ENCODE measurements at places on chromosomes 3 and 15.

DNA sequence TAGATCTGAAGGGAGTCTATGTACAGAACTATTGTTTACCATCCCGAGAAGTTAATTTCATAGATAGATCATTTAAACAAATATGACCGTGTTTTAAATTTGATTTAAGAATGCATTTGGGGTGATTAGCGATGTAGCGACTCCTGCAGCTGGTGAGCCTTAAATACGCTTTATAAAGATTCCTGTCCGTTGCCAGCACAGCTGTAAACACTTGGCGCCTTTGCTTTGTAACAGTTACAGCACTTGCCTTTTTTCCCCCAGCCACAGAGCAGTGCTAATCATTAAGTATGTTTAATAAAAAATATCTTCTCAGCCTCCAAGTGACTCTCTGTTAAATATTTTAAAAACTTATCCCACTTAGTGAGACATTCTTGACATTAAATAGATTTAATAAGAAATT is 333.8 kb downstream of the FEZF2 start:
- DNase-seq, result no peak

DNA sequence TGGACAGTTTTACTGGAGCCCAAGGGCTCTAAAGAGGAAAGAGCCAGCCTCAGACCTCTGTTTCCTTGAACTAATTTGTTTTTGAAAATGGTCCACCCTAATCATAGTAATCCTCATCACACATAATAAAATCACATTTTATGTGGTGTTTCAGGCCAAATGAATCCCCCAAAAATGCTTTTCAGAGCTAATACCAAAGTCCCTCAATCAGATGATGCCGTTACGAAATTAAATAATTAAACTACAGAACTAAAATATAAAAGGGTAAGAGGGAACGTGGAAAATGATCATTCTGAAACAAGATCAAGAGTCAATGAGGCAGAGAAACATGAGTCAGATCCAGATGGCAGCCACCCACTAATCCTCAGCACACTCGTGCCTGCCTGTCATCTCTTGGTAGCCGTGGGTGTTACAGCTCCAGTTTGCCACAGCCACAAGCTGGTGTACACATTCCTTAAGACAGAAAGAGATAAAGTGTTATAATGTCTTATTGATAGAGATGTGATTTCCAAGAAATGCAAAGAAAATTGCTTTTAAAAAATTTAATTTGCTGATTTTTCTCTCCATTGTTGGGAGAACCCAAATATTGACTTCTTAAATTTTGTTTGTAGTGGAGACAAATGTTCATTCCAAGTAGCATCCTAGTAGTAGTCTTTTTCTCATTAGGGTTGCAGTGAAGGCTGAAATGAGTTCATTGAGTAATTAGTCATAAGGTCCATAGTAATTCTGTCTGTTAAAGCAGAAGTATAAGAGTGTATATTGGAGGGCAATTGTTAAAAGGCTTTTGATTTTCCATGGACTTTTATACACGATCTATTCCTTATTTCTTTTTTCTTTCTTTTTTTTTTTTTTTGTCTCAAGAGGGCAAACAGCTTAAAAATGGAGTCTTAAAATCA is 104.2 kb downstream of the AGBL1 start:
- DNase-seq, result no peak

DNA sequence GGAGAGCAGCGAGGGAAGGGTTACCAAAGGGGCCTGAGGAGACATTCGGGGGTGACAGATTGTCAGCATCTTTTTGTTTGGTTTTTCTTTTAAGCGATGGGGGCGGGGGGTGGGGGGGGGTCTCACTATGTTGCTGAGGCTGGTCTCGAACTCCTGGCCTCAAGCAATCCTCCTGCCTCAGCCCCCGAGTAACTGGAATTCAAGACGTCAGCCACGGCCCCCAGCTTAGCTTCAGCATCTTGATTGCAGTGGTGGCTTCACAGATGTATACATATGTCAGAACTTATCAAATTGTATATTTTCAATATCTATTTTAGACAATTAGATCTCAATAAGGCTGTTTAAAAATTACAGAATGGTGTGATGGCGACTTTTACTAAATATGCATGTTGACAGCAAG is 30.9 kb downstream of the ZDHHC19 start:
- no peak for DNase-seq

DNA sequence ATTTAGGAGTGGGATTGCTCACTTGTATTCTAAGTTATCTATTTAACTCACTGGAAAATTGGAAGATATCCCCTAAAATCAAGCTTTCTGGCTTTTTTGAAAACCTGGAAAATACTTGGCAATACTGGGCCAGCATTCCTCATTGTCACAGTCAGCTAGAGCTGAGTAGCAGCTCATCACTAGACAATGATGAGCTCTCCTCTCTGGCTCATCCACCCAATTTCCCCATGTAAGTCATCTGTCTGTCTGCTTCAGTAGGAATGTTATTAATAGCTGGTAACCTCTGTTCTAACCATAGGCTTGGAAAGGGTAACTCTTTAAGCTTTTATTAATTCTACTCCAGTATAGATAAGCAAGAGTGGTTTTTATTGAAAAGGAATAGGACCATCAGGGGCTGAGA is 39.7 kb upstream of the PIK3R4 start:
- DNase-seq, result no peak

DNA sequence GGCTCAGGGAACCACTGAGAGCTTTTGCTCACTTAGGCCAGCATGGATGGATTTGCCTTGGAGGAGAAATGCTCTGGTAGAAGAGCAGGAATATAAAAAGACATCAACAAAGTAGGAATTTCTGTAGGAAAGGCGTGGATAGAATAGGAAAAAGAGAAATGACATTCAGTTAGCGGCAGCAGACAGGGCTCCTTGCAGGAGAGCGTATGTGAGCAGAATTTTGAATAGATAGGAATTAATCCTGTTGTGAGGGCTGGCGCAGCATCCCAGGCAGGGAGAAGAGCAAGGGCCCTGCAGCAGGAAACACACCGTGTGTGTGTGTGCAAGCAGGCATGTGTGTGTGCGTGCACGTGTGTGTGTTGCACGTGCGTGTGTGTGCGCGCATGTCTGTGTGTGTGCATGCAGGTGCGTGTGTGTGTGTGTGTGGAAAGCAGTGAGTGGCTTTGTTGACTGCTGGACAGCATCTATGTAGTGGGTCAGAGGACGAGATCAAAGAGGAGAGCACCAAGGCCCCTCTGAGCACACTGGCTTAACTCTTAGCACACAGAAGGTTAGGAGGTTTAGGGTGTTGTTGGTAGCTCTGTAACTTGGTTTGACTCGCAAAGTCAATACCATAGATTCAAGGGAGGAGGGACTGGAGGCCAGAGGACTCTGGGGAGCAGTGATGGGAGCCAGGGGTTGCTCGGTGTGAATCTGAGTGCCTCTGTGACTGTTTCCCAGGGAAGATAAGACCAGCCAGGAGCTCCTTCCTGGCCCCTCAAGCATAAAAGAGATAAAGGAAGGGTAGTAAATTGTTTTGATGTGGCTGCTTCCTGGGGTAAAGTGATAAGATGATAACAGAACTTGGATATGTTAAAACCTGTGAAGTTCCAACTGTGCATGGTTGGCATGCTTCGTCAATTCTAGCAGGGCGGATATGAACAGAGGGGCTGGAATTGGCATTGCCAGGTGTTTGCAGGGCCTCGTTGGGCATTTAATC is 639.5 kb downstream of the NR2F2 start:
- no peak for DNase-seq

DNA sequence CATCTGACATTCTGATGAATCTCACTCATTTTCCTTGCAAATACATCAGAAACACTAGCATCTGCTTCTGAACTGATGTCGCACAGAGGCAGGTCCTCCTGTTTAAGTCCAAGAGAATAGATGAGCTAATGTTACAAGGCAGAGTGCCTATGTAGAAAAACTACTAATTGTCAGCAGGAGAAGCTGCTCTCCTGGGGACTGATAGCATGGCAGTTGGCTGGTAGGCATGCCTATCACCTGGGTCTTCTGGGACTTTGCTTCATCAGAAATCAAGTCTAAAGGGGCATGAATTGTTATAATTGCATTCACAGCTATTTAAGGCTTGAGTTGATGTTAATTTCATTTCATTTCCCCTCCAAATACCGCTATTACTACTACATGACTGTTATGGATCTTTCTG is 457.2 kb downstream of the RAP2B start:
- DNase-seq, result no peak

GRCh38 chr3:55090746-55091145 is 162.9 kb upstream of the LRTM1 start:
- no peak for DNase-seq

DNA sequence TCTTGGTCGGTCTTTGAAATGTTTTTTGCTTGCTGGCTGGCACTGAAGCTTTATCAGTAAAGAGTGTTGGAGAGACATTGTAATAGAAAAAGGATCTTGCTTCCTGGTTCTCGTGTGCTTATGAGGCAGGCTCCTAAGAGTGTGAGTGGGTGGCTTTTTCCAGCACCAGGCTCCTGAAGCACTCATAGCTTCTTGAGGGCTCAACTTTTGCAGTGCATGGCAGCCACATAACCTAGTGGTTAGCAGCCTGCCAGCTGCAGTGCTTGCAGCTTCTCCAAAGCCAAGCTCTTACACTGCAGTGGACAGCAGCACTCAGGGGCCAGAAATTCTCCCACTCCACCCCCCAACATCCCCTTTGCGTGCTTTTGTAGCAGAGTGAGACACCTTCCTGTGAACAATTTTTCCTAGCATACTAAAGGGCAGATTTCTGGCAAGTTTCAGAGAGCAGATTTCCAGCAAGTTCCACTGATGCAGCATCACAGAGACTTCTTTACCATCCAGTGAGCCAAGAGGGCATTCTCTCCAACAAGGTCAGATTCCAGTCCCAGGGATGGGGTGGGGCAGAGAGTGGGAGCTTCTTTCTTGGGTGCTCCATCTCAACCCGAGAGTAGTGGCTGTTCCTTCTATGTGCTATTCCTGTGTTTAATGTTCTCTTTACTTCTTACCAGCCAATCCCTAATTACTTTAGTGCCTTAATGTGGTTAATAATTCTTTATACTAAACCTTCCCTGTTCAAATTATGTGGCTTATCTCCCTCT is 15.8 kb upstream of the ARHGEF26 start:
- DNase-seq, result no peak

- peak; percentile 30 for DNase-seq
Observed at GRCh38 chr3:94069194-94069813, 6.4 kb downstream of the NSUN3 start.

GRCh38 chr3:178480274-178480673 is 56.0 kb upstream of the KCNMB2 start:
- no peak for DNase-seq

DNA sequence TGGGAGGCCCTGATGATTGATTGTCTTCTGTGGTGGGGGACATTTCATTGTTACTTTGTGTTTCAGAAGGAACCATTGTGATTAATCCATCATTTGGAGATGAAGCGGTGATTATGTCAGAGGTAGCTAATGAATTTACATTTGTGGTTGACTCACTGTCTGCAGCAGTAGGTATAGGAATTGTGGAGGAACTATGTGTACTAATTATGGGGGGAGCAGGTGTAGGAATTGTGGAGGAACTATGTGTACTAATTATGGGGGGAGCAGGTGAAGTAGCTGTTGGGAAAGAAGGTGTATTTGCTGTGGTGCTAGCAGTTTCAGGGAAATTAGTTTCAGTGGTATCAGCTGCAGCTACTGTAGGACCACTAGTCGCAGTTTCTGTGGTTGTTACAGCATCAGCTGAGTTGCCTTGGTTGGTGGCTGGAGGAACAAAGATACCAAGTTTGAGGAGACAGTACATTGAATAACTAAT is 6.9 kb downstream of the MUC13 start:
- no peak for DNase-seq

GRCh38 chr3:123679712-123680386 is 95.0 kb upstream of the HACD2 start:
- no peak for DNase-seq

DNA sequence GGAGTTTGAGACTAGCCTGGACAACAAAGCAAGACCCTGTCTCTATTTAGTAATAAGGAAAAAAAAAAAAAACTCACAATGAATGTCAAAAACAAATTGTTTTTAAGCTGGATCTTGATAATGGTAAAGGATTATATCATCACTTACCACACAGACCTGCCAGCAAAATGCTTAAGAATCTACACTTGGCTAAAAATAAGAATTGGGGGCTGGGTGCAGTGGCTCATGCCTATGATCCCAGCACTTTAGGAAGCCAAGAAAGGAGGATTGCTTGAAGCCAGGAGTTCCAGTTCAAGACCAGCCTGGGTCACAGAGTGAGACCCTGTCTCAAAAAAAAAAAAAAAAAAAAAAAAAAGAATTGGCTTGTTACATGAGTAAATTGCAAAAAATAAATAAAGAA is 31.0 kb downstream of the ACAP2 start:
- DNase-seq, result no peak

- no peak for DNase-seq
Observed at GRCh38 chr3:189160519-189161309, 11.1 kb upstream of the TPRG1 start.

GRCh38 chr3:12630292-12630691 is 33.6 kb downstream of the RAF1 start:
- DNase-seq, result no peak

- no peak for DNase-seq
Observed at GRCh38 chr3:21750831-21751391, at the start of gene ZNF385D. ZNF385D (minus strand) TSS chr3:21751210; CDS start chr3:21750916, 294 bp downstream.

- DNase-seq, result no peak
Observed at GRCh38 chr15:70461992-70462391, 301.4 kb downstream of the UACA start.

DNA sequence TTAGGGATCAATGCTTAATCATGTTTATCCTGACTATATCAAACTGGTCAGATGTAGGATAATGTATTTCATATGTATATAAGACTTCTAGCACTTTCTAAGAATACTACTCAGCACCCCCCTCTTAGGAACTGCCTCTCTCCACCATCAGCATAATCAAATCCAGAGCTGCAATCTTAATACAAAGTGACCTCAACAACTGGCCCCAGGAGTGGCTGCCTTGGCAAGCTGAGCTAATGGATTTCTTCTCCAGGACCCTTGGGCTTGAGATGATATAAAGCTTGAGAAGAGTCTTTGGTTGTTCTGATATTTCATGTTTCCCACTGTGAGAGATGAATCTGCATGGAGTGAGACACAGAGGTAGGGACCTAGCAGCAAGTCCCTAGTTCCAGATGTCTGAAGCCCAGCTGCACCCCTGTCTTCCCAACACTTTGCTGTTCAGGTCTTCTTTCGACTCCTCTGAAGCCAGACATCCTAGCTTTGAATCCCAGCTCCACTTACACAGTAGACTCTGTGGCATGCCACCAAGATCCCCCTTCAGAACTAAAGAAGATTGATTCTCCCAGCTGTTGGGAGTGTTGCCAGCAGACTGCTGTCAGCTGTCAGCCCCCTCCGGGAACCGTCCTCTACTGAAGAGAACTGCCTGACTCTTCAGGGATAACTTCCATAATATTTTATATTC is 309.3 kb upstream of the UBE2E2 start:
- no peak for DNase-seq

GRCh38 chr3:36434687-36435426 is 54.6 kb downstream of the STAC start:
- DNase-seq, result no peak

GRCh38 chr3:67349551-67350174 is 304.7 kb downstream of the SUCLG2 start:
- DNase-seq, result no peak

GRCh38 chr3:88112289-88112688 is 37.5 kb upstream of the C3orf38 start:
- no peak for DNase-seq

DNA sequence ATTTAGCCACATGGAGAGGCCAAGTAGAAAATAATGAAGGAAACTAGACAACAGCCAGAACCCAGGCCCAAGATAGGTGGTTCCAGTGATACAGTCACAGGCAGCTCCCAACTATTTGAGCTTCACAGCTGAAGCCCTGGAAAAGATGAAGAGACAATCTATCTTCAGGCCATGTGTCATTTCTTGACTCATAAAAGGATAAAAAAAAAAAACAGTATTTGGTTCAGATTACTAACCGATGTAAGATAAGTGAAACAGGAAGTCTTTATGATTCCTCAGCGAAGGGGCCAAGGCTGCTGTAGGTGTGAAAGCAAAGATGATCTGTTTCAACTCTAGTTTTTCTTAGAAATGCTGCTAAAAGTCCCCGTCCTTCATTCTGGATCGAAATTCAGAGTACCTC is 394.6 kb downstream of the ZNF385D start:
- no peak for DNase-seq

All from kidney capillary endothelial cell (primary cell).